ENCODE measurements at places on chromosomes 4 and X.

DNA sequence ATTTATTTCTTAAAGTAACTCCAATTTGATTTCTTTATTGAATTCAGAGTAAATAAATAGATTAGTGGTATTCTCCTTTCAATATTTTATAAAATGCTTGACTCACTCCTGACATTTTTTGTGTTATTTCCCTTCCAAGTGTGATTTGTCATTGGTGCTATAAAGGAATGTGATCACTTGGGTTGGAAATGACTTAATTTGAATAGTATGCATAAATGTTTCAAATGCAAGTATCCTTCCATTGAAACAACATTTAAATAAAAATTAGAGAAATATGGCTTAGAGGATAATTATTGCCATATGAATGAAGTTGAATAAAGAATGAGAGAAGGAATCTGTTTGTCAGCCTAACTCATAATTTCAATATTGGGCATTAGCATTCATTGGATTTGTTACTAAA, 182.7 kb downstream of the PABPC4L start:
- no peak for DNase-seq

DNA sequence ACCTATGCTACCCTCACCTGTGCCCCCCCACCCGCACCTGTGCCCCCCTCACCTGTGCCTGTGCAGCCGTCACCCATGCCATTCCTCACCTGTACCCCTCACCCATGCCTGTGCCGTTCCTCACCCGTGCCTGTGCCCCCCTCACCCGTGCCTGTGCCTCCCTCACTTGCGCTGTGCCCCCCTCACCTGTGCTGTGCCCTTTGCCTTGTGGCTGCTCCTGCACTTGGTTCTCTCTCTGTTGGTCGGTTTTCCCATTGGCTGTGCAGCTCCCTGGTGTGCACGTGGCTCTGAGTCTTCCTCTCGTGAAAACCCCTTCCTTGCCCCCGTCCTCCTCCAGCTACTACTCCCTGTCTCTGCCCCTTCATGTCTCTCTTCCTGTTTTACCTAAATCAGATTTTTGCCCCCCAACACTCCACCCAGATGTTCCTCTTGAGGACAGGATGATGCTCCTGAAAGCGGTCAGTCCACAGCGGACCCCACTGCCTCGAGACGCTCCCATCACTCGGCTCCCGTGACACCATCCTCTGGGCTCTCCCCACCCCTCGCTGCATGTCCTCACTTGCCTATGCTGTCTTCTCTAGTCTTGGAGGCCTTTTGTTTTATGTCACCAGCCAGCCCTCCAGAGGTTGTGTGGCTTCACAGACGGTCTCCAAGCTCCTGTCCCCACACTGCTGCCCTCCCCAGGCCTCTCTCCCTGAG, 6.8 kb downstream of the MAEA start:
- no peak for DNase-seq

DNA sequence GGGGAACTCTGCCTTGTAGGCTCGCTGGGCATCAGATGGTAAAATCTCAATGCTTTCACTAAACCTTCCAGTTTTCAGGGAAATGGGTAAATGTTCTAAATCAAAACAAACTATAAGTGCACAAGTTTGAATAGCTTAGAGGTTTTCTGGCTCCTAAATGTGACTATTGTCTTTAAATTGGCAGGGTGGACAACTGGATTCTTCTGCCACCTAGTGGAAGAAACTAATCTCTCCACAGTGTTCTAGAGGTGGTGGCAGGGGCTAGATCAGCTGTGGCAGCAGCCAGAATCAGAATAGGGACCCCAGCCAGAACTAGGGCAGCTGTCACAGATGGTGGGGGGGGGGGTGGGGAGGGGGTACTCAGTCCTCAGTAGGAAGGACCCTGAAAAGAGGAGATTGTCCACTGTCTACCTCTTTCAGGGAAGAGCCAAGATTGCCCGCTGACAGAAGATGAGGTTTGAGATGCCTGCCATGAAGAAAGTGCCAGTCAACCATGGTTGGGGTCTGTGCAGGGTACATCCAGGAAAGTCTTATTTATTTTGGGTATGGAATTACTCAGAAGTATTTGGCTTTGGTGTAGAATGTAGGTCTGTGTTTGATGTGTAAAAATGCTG, 201.4 kb downstream of the CCNG2 start:
- no peak for DNase-seq

DNA sequence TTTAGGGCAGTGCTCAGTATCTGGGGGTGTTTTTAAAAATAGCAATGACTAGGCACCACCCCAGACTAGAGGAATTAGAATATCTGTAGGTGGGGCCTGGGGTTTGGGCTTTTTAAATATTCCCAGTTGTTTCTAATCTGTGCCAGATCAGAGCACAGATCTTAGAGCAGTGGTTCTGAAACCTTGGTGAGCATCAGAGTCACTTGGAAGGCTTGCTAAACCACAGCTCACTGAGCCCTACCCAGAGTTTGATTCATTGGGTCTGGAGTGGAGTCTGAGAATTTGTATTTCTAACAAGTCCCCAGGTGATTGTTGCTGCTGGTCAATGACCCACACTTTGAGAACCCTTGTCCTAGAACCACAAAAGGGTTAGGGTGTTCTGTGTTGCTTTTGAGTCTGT, 16.7 kb downstream of the HADH start:
- DNase-seq, result no peak

- no peak for DNase-seq
These were observed at the start of gene ETNPPL for GRCh38 chr4:108762559-108763225. ETNPPL (minus strand) TSS chr4:108763053; CDS start chr4:108762898, 155 bp downstream.

GRCh38 chrX:96004386-96004785, 680.3 kb upstream of the DIAPH2 start:
- DNase-seq, result no peak

DNA sequence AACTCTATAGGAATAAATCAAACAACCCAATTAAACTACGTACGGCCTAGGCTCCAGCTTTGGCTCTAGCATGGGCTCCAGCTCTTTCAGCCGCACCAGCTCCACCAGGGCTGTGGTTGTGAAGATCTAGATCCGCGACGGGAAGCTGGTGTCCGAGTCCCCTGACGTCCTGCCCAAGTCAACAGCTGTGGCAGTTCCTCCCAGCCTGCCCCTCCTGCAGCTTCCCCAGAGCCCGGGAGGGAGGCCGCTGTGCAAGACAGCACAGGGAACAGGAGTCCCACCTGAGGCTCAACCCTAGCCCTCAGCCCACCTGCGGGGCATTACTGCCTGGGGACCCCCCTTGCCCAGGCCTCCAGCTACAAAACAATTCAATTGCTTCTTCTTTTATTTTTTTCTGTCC, 2680.3 kb downstream of the PCDH7 start:
- no peak for DNase-seq

DNA sequence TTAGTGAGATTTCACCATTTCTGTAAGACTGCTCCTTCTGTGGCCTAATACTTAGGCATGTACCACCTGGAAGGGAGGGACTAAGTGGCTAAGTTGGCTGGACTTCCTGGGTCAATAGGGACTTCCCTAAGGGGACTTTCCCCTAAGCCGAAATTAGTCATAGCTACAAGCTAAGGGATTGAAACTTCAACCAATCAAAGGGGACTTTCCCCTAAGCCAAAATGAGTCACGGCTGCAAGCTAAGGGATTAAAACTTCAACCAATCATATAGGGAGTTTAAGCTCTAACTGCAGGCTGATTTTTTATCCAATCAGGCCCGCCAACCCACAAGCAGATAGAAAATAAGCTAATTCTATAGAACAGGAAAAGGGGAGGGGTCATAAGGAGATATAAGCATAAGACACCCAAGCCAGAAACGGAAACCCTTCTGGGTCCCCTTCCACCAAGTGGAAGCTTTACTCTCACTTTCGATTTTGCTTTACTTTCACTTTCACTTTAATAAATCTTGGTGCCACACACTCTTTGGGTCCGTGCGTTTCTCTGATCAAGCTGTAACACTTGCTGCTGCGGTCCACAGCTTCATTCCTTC, 382.8 kb downstream of the KLHL4 start:
- DNase-seq, result no peak

DNA sequence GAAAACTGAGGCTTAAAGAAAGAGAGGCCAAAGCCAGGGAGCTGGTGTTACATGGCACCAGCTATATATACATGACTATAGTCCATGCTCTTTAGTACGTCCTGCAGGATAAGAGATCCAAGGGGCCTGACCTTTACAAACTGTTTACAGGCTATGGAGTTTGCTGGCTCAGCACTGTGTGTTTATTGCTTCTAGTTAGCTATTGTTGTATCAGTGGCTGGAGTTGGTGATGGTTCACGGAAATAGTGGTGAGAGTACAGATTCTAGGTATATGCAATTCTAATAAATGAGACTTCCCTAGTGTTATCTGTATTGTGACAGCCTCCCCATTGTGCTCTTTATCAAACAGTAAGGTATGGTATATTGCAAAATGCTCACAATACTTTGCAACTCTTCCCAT, 46.5 kb downstream of the REPS2 start:
- DNase-seq, result no peak

DNA sequence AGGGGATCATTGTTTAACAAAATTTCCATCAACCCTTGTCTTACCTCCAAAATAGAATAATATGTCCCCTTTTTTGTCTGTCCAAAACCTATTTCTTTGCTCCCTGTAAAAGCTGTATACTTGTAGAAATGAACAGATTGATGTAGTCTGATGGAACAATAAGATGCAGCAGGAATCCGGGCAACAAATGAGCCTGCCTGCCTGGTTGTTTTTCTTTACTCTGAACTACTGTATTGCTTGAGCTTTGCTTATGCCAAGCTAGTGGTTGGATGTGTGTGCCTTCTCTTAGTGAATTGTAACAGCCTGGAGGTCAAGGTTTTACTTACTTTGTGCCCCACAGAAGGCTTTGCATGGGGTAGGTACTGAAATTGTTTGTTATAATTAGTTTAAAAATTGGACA, 116.2 kb upstream of the TLL1 start:
- DNase-seq, result no peak

DNA sequence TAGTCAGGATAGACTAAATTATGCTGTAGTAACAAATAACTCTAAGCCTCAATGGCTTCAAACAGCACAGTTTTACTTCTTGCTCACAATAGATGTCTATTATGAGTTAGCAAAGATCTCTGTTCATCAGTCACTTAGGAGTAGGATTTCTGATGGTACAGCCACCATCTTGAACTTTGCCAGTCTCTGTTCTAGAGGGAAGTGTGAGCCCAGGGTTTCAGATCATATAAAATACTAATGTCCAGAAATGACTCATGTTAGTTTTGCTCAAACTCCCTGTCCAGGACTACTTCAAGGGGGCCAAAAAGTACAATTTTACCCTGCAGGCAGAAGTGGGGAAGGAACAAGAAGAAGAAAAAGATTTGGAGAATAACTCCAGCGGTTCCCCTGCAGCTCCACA, 77.1 kb upstream of the LSM6 start:
- DNase-seq, result no peak

- no peak for DNase-seq
These were observed 34.1 kb upstream of the AFF2 start for GRCh38 chrX:148466292-148466691.

DNA sequence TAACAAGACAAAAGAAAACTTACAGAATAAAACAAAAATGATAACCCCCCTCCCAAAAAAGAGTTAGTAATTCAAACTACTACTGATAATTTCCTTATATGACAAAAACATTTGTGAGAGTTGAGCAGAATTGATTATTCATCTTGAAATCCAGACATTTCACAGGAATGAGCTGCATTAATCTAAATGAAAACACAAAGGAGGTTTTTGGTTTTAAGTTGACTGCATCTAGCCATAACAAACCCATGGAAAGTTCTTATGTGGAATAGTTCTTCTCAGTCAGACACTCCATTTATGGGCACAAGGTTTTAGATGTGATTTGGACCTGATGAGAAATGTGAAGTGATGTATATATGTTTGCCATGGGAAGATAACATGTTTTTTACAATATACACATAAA, 95.4 kb downstream of the VCX2 start:
- DNase-seq, result no peak

GRCh38 chr4:93084599-93085305, 743.8 kb upstream of the ATOH1 start:
- no peak for DNase-seq

DNA sequence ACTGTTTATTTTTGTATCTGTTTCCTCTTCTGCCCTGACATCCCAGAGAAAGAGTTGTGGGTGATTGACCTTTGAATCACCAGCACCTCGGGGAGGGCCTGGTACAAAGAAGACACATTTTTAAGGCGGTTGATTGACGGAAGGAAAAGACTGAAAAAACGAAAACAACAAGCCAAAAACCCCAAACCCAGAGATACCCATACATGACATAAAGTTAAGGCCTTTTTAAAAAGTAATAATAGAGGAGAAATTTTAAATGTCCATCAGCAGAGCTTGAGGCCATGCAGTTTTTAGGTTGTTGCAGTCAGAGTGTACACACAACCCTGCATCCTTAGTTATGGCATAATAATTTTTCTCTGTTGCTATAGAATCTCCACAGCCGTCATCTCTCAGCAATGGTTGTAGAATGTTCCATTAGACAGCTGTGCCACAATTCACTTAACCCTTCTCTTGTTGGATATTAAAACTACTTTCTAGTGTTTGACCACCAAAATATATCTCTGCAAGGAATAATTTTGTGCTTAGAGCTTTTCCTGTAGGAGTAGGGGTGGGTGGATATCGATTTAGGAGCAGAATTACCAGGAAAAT, 110.2 kb downstream of the GNL3L start:
- no peak for DNase-seq

DNA sequence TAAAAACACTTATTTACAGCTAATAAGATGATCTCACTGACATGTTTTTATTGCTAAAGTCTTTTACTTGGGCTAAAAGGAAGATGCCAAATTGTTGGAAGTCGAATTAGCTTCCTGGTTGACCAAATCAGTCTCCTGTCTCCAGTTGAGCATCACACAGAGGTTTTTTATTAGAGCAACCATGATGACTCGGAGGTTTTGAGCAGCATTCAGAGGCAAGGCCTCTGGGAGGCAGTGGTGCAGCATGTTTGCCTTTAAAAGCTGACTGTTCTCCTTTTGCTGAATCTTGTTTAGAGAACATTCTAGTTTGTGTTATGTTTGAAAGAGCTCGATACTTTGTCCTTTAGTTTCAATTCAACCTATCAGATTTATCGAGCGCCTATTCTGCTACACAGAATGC, 2.1 kb downstream of the UCHL1 start:
- no peak for DNase-seq

DNA sequence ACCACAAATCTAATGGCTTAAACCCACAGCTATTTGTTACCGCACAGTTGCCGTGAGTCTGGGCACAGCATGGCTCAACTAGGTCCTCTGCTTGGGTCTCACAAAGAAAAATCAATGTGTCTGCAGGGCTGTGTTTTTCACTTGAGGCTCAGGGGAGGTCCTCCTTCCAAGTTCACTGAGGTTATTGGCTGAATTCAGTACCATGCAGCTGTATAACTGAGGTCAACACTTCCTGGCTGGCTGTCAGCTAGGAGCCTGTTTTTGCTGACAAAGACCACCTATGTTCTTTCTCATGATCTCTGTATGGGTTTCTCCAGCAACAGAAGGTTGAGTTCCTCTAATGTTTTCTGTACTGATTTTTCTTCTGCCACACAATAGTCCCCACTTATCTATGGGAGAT, 736.7 kb upstream of the PRKX start:
- no peak for DNase-seq

GRCh38 chr4:150142831-150143230, 64.6 kb downstream of the DCLK2 start:
- no peak for DNase-seq

GRCh38 chr4:181416966-181417365, 826.2 kb upstream of the TENM3 start:
- DNase-seq, result no peak

GRCh38 chrX:6917666-6918065, 229.8 kb upstream of the STS start:
- DNase-seq, result no peak
